ENCODE measurements at places on chromosomes 1 and 21. TPM values are rescaled to one million over a fixed set of nuclear protein-coding genes. Genes with fewer than 3 reads are reported as not detected.

DNA sequence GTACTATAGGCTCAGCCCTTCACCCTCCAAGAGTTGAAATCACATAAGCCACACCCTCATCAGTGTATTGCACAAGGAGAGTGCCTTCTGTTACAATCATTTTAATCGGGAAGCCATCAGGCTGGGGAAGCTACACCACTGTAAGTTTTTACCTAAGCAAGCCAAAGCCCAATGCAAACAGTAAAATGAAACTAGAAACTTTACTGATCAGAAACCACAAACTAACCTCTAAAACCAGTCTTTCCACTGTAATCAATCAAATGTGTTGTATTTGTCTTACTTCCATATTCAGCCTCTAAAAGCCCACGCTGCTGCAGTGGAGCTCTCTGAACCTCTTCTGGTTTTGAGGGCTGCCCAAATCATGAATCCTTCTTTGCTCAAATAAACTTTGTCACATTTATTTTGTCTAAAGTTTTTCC is 26.2 kb downstream of the CAPN8 start:
- DNase-seq, result no peak

MROH7 gene
- 0.36 TPM for total RNA-seq

GRCh38 chr1:239872626-239873025 is 219.1 kb upstream of the FMN2 start:
- no peak for DNase-seq

TM2D1 gene
- 40.2 TPM for total RNA-seq

RXRG gene
- total RNA-seq, result not detected

DNA sequence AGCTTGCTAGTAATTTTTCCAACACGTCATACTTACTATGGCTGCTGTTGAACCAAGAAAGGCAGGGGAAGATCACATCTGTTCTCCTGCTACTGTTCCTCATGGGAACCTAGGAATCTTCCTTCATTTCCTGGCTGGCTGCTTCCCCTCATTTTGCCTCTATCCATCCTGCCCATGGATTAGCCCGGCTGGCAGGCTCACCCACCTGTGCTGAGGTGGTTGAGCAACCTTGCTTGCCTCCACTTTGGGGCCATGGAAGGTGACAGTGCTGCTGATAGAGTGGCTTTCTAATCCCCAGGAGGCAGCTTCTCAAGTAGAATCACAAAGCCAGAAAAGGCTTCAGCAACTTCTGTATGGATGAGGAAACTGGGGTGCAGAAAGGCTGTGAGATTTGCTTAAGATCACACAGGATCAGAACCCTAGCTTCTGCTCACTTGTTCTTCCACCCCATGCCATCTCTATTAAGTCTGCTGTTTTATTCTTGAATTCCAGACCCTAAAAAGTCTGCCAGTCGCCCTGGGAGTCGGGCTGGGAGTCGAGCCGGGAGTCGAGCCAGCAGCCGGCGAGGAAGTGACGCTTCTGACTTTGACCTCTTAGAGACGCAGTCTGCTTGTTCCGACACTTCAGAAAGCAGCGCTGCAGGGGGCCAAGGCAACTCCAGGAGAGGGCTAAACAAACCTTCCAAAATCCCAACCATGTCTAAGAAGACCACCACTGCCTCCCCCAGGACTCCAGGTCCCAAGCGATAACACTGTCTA is 6.2 kb upstream of the BMP8A start:
- DNase-seq, result peak; percentile 26

DNA sequence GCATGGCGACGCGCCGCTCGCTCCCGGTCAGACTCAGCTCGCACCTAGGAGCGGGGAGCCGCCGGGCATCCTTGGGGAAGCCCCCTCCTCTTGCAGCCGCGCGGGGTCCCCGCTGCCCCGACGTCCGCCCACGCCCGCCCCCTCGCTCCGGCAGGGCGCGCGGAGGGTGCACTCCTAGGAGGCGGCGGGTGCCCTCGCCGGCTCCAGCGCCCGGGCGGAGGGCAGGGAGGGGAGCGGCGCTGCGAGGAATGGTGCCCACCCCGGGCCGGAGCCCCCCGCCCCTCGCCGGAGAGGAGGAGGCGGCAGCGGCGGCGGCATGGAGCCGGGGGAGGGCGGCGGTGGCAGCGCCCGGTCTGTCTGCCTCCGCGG is 488 bp downstream of the FAM78B start:
- peak; percentile 30 for DNase-seq

PRSS38 gene
- total RNA-seq, result not detected

DNA sequence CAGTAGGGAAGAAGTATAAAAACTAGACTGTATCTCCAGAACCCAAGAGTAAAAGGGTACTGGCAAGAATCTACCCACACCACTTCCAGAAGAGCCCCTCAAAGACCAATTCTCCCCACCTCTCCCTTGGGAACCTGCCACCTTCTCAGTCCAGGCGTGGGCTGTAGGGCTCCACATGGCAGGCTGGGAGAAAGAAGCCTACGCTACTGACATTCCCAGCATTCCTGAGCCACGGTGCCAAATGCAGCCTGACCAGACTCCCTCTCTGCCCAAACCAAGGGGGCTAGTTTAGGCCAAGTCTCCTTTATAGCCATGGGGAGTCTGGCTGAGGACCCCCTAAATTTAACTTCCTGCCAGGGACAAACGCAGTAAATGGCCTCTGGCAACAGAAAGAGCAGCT is 2.0 kb downstream of the UBE2Q1 start:
- DNase-seq, result peak; percentile 78

- DNase-seq, result peak; percentile 83
These were observed 1.2 kb upstream of the DENND1B start for GRCh38 chr1:197776351-197777105.

DNA sequence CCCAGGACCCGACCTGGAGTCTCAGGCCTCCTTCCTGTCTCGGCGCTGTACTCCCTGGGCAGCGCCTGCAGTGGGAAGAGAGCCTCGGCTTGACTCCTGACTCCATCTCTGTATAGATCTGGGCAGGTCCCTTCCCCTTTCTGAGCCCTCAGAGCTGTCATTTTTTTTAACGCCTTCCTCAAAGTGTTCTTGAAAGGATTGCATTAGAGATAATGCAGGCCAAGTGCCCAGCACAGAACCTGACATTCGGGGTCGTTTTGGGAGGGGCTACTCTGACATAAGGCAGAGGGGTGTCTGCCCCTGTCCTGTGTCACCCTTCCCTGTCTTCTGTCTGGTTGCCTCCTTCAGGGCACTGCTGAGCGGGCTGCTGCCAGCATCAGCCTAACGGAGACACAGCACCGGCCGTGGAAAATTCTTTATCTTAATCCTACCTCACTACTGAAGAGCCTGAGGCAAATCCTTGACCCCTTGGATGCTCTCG is 271.6 kb downstream of the TRABD2B start:
- DNase-seq, result no peak

GRCh38 chr1:111212634-111213335 is 12.3 kb upstream of the DENND2D start:
- no peak for DNase-seq

TMEM200B gene
- total RNA-seq, result 10.6 TPM

DNA sequence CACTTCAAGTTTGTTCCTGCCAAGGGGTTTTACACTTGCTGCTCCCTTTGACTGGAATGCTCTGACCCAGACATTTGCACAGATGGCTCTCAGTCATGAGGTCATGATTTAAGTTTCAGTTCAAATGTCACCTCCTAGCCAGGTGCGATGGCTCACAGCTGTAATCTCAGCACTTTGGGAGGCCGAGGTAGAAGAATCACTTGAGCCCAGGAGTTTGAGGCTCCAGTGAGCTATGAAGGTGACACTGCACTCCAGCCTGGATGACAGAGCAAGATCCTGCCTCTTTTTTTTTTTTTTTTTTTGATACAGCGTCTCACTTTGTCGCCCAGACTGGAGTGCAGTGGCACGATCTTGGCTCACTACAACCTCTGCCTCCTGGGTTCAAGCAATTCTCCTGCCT is 4.5 kb upstream of the ZMYM4 start:
- DNase-seq, result no peak

DNA sequence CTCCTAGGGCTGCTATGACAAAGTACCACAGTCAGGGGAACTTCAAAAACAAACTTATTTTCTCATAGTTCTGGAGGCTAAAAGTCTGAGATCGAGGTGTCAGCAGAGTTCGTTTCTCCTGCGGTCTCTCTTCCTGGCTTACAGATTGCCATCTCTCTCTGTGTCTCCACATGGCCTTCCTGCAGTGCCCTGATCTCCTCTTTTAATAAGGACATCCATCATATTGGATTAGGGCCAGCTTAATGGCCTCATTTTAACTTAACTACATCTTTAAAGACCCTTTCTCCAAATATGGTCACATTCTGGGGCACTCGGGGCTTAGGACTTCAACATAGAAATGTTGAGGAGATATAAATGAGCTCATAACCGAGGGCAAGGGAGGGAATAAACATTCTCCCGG is 12.2 kb downstream of the C1orf74 start:
- DNase-seq, result no peak

GRCh38 chr1:149997585-149998262 is 12.8 kb downstream of the OTUD7B start:
- no peak for DNase-seq

GRCh38 chr1:198113342-198113750 is 43.5 kb upstream of the NEK7 start:
- peak; percentile 36 for DNase-seq

DNA sequence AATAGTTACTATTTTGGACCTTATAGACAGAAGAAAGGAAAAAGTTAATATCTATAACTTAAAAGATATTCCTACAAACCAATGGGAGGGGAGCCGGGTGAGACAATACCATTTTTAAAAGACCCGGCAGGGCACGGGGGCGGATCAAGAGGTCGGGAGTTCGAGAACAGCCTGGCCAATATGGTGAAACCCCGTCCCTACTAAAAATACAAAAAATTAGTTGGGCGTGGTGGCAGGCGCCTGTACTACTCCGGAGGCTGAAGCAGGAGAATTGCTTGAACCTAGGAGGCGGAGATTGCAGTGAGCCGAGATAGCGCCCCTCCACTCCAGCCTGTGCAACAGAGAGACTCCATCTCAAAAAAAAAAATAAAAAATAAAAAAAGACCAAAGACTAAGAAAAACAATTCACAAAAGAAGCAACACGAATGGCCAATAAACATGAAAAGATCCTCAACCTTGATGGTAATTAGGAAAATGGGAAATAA is 1.2 kb upstream of the PSMB2 start:
- no peak for DNase-seq

DNA sequence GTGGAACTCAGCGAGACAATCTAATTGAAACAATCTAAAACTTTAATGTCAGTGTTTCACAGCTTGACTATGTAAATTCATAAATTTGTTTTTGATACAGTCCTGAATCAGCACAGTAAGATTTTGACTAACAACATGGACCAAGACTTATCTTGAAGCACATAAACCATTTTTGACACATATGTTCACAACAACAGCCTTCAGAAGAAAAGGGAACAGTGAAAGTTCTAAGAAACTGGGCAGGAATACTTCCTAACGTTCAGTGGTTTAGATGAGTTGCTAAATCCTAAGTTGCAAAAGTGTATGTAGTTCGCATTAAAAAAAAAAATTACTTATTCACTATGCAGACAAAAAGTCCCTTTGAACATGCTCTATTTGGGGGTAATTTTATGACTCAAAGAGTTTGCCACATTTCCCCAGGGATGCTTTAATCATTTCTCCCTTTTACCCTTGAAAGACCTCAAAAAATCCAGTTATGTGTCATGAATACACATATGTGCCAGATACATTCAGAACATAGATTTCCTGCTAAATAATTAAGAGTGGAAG is 120.2 kb downstream of the MRPL39 start:
- DNase-seq, result no peak

PHF13 gene
- total RNA-seq, result 13.4 TPM

TAS1R3 gene
- under 0.01 TPM for total RNA-seq

DNA sequence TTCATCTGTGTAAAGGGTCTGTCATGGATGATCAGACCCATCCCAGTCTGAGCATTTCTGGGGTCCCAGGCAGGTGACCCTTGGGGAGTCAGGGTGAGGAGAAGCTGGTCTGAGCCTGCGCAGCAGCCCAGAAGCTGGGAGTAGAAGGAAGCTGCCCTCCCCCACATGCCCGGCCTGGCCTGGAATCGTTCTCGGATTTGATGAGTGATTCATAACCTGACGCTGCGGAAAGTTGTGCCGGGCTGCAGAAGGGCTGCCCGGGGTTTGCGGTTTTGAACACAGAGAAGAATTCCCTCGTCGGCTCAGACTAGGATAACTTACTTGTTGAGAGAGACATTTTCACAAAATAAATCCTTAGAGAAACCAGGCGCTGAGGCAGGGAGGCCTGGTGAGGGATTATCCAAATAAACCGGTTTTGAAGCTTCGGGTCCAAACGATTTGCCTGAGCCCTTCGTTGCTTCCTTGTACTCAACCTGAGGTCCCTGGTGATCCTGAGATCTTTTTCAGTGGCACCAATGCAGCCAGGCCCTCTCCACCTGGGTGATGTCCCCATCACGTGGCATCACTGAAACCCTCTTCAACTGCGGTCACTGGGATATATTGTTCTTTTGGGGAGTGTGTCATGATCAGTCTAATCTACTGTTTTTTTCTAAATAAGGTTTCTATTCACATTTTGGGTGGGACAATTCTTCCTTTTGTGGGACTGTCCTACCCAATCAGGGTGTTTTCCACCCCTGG is 29.2 kb downstream of the EPHB2 start:
- DNase-seq, result peak; percentile 99

GRCh38 chr1:32448773-32449456 is 16.0 kb upstream of the ZBTB8B start:
- no peak for DNase-seq

MAST2 gene
- 24.2 TPM for total RNA-seq

- DNase-seq, result no peak
These were observed 10.6 kb downstream of the PGM1 start for GRCh38 chr1:63603810-63604209.

ERICH3 gene
- not detected for total RNA-seq

GRCh38 chr1:84298684-84299535 is 2.6 kb upstream of the SAMD13 start:
- peak; percentile 91 for DNase-seq

DNA sequence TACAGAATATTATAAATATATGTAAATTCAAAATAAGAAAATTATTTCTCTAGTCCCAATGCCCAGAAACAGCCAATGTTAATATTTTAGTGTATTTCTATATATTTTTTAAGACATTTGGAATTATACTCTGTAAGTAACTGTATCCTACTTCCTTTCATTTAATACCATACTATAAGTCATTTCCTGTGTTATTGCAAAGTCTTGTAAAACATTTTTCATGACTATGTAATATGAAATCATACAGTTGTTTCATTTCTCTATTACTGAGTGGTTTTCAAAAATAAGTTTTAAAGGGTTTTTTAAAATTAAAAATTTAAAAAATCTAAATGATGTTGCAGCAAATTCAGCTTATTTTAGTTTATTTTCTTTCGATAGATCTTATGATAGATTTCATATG is 2.0 kb downstream of the RNASEL start:
- DNase-seq, result no peak

GRCh38 chr1:162666006-162666645 is 33.9 kb downstream of the DDR2 start:
- DNase-seq, result no peak

CATSPERE gene
- total RNA-seq, result 1.8 TPM

DNA sequence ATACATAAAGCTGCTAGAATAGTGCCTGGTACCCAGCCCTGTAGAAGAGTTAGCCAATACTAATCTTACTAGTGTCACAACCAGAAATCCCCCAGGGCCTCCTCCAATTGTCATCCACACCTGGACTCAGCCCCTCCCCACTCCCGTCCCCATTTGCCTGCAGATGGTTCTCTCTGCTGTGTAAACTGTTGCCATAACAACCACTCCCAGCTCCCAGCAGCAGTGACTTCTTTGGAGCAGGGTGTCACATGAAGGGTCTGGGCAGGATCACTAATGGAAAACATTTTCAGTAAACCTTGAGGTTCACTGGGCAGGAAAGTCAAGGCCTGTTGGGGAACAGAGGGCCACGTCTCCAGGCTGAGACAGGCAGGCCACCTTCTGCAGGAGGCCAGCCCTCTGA is 126.0 kb upstream of the IPO9 start:
- no peak for DNase-seq
